ENCODE measurements at places on chromosomes 13 and 19.

DNA sequence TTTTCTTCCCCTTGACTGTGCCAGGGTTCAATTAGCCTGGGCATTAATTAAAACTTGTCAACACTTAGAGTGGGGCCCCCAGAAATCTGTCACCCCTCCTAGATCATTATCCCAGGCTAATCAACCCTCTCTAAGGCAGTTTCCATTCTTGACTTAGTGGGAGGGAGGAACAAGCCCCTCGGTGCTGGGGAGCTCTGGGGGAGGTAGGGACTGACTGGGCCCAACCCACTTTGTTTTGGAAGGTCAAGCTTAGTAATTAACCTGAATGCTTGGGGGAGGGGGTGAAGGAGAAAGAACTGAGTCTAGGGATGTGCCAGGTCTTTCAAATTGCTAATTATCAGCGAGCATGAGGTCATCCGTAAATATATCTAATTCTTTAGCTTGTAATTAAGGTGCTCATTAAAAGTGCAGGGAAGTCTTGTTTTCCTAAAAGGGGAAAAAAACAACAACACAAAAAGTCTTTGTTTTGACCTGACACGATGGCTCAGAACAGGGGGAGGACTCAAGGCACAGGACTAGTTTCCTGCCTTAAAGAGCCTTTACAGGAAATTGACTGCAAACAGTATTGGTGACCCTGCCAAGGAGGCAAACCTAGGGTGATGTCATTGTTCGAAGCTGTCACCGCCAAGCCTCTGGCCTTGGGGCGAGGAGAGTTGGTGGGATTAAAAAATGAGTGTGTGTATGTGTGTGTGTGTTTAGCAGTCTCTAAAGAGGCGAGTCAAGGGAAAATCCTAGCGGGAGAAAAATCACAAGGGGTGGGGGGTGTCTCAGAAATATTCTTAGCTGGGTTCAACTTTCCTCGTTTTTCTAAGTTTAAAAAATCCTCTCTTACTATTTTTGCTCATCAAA is 19.4 kb downstream of the ACTN4 start:
- DNase-seq, result no peak

GRCh38 chr13:22271903-22272302 is 601.0 kb downstream of the FGF9 start:
- DNase-seq, result no peak

DNA sequence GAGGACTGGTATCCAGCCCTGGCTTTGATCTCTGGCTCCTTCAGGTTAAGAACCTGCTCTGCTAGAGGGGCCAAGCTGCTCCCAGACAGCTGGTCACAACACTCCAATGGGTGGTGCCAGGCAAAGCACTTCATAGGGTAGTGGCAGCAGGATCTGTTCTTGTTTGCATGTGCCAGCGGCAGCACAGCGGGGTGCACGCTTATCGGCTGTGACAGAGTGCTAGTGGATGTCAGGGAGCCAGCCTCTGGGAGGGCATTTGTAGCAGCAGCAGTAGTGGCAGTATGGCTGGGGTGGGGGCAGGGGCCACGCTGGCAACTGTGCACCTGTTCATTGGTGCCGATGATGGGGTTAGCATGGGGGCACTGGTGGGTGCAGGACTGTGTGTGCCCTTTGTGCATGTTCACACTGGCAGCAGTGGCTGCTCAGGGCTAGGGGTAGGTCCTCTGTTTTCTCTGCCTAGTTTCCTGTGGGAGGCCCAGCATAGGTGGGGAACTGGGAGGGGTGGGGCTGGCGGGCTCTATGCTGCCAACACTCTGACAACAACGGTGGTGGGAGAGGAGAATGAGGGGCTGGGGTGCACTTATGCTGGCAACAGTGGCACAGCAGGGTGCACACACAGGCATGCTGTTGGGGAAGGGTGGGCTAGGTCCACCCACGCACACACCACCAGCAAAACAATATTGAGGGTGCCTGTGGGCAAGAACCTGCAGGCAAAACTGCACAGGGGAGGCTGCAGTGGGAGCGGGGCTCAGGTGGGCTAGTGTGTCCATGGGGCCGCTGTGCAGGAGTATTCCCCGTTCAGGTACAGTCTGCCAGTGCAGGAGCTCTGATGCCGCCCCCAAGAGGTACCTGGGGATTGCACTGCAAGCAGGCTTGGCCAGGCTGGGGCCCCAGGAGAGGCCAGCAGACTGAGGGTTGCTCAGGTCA is 19.3 kb downstream of the AP1M1 start:
- no peak for DNase-seq

GRCh38 chr13:110329798-110330461 is 22.8 kb downstream of the COL4A2 start:
- DNase-seq, result no peak

DNA sequence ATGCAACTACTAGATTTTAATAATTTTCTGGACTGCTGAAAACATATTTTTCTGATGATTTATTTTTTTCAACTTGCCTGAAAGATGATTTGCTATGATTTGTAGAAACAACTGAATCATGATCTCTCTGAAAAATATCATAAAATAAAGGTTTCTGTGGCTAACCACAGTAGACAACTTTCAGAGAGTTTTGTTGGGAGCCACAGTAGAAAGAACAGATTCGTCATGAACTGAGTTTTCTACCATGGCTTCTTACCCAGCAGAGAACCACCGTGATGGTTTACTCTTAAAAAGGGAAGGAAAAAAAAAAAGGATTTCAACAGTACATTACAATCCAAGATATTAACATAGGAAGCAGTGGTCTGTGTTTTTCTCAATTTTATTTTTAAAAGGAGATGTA is 18.0 kb downstream of the ZAR1L start:
- no peak for DNase-seq

- DNase-seq, result no peak
Observed at GRCh38 chr19:18762125-18763023, 28.7 kb downstream of the COMP start.

All from stimulated activated CD4-positive, alpha-beta T cell treated with anti-CD3 and anti-CD28 coated beads, Interleukin-1b, Interleukin-23, amount 100 ng/mL, for 4 hours (primary cell).